NCI-H2081 treated with DMSO at 0.1 percent for 48 hours (cell line): ENCODE measurements at places on chromosomes 1 and 21.
A peak's percentile ranks its signal among the peaks of the same experiment; 100 is the strongest.

- DNase-seq: no peak
Observed at GRCh38 chr1:172753964-172754363, 95.1 kb downstream of the FASLG start.

DNA sequence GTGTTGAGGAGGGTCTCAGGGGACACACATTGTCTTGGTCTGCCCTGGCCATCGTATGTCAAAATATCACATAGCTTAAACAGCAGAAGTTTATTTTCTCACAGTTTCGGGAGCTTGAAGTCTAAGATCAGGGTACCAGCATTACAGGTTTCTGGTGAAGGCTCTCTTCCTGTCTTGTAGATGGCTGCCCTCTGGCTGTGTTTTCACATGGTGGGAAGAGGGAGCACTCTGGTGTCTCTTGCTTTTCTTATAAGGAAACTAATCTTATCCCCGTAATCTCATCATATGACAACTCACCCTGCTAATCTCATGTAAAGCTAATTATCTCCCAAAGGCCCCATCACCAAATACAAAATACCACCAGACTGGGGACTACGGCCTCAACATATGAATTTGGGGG is 246.9 kb upstream of the ST6GALNAC5 start:
- no peak for DNase-seq

- no peak for DNase-seq
Observed at GRCh38 chr1:100234432-100234831, 15.2 kb downstream of the DBT start.

DNA sequence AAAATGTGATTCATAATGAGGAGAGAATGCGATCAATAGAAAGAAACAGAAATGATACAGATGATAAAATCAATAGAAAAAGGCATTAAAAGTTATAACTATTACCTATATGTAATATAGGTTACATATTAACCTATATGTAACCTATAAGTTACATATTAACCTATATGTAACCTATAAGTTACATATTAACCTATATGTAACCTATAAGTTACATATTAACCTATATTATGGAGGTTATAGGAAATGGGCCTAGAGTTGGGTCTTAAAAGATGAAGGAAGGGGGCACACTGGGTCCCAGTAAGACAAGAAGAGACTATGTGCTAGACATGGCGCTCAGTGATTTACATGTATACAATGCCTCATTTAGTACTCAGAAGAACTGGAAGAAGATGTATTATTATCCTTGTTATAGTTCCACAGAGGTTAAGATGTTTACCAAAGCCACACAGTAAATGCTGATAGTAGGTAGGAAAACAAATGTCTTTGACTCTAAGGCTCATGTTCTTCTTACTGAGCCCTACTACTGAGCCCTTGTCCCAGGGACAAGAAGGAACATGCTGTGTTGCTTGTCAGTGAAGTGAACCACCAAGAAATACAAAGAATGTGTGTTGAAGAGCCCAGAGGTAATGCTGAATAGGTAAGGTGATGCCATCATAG is 444.6 kb upstream of the PLXNA2 start:
- no peak for DNase-seq

- no peak for DNase-seq
Observed at GRCh38 chr1:85568660-85569059, 11.9 kb upstream of the CCN1 start.

DNA sequence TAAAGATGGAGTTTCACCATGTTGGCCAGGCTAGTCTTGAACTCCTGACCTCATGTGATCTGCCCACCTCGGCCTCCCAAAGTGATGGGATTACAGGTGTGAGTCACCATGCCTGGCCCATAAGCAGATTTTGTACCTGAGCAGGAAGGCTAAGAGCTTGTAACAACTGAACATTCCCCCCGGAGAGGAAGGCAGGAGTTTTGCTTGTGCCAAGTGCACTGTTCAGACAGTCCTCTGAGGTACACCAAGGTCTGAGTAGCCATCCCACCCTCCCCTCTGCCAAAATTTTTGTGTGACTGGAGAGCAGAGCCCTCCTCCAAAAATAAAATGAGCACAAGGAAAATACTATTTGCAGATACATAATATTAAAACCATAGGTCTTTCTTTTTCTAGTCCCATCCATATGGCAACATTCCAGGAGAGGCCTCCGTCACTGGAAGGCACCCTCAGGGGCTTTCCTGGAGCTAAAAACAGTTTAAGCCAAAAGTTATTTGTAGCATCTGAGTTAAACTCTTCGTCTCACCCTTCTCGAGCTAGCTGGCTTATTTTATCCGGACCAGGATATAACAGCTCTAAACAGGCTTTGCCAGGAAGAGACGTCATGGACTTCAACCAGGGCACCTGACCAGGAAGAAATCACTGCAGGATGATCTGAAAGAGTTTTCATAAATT is 27.2 kb downstream of the CAPN2 start:
- no peak for DNase-seq

GRCh38 chr1:223216074-223216473 is 73.0 kb upstream of the TLR5 start:
- no peak for DNase-seq

DNA sequence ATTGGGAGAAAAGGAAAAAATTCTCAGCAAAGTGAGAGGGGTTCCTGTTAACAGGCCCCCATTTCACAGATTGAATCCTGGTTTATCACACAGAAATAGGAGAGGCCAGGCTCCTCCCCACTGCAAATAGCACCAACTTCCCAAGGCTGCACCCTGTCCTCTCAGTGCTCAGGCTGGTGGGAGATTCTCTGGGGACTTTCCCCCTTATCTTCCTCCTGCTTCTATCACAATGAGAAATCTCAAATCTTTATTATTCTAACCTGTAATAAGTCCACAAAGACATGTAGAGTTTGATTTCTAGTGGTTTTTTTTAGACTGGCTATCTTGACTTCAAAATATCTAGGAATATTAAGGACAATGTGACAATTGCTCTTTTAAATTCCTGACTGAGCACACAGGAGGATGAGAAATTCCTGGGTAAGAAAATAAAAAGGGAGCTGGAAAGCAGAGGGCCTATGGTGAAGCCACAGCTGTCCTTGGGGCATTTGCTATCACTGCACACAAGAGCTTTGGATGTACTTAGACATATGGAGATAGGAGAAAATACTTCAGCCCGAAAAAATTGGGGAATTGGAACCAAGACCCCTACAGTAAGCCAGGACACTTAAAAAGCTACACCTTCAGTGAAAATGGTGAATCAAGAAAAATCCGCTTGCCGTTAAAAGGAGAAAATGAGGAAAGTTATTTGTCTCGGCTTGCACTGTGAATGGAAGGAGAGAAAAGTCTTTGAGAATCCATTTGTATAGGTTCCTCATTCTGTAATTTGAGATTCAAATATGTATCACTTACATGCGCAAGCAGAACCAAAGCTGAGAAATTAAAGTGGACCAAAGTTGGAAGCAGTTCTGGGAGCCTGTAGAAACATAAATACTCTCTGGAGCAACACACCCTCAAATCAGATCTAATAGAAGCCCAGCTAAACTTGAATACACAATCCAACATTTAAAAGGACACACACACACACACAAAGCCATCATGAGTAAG is 65.9 kb upstream of the C1orf105 start:
- no peak for DNase-seq

- DNase-seq: no peak
Observed at GRCh38 chr1:210412240-210412639, 83.5 kb downstream of the HHAT start.

DNA sequence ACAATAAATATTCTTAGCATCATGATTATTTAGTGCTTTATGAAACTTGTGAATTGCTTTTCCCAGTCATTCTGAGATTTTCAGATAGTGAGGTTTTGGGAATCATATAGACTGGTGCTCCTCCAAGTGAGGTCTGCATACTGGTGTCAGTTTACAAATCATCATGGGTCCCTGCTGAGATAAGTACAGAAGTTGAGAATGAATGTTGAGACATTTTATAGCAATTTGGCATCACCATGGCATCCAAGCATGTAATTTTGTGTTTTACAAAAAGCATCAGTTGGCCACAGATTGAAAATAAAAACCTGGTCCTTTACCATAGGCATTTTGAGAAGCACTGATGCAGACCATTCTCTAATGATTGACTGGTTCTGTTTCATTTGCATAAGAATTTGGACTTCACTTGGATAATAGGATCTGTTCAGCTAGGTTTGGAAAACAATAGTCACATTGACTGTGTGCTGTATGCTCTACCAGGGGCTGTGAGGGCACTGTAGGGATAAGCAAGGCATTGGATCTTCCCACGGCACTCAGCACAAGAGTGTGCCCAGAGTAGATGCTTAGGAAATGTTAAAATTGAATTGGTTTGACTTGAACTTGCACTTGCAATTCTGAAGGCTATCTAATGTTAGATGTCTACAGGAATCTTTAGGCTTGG is 79.0 kb upstream of the JUN start:
- DNase-seq: no peak

DNA sequence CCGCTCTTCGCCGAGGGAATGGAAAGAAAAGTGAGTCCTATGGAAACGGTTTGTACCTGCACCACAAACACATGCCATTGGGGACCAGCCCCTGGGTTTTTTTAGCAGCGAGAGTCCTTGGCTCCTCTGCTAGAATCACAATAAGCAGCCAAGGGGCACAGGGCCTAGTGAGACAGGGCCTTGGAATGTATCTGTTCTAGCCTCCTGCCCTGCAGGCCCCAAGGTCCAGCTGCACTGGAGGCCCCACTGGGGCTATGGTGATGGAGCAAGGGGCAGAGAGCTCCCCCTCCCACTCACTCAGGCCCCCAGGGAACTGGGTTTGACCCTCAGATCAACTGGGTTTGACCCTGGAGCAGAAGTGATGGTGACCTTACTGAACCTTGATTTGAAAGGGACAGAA is 14.4 kb downstream of the SHISA4 start:
- no peak for DNase-seq

GRCh38 chr1:2313651-2314261 is 77.6 kb downstream of the MORN1 start:
- DNase-seq: no peak

DNA sequence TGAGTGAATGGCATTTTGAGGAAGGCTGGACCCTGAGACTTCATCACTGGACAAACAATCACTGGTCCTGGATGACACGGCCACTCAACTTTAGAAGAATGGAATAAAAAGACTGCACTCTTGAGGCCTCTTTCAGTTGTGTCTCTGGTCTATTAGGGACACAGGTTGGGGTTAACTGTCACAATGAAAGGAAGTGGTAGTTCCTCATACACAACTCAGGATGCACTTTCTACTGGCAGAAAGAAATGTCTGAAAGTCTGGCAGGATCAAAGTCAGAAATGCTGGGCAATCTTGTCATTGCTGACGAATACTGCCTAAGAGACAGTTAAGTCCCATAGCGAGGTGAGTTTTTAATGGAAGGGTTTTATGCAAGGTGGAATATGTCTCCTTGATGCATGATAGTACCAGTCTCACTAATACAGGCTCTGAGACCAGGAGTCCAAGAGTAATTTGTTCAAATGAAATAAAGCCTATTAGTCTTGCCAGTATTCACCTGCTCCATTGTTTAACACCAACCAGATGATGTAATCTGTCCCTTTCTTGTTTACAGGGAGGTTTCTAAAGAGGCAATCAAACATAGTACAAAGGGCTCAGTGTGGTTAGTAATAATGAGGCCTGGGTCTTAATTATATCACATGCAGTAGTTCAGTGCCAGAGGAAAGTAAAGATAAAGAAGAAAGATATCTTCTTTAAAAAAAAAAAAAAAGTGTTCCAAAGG is 11.2 kb upstream of the RRP15 start:
- peak; percentile 91 for DNase-seq

DNA sequence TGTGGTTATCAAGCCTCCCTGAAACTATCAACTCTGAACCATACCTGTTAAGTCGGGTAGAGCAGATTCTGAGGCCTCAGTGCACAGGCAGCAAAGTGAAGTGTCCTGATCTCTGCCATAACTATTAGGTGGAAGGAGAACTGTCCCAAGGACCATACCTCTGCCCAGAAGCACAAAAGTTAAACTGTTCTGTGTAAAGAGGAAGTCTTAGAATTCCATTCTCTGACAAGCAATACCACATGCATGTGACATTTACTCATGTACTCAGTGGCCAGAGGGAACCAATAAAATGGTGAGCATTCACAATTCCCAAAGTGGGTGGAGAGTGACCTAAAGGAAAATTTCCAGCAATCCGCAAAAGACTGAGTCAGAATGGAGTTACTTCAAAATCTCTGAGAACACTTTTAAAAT is 61.0 kb downstream of the TOR3A start:
- DNase-seq: no peak

DNA sequence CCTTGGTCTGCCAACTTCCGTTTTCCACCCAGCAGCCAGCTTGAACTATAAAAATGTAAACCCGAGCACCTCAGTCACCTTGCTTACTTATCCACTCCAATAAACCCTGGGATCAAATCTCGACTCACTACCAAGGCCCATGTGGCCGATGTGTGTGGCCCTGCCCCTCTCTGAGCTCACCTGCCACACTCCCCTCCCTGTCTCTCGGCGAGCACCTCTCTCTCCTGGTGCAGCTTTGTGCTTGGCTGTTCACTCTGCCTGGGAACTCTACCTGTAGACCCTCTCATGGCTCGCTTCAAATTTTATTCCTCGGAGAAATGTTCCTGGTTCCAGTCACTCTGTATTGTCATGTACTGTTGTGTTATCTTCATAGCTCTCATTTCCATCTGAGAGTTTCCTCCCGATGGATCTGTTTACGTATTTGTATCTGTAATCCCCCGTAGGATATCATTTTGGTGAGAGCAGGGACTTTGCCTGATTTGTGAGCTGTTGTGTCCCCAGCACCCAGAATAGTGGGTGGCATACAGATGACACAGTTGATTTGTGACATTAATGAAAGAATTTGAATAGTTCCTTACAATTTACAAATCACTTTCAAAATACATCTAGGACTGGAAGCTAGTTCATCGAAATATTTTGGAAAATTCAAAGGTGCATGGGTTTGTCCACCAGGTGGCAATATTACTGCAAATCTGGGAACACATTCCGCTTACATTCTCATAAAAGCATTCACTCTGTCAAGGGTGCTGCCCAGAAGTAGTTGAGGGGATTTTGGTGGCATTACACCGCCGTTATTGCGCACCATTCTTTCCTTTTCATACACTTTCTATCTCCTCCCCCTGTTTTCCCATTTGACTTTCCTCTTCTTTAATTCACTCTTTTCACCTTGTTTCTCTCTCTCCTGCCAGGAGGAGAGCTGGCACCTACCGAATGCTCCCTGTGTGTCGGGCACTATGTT is 95.3 kb downstream of the ABCA4 start:
- DNase-seq: no peak

GRCh38 chr1:94876362-94876761 is 50.5 kb downstream of the CNN3 start:
- DNase-seq: no peak

DNA sequence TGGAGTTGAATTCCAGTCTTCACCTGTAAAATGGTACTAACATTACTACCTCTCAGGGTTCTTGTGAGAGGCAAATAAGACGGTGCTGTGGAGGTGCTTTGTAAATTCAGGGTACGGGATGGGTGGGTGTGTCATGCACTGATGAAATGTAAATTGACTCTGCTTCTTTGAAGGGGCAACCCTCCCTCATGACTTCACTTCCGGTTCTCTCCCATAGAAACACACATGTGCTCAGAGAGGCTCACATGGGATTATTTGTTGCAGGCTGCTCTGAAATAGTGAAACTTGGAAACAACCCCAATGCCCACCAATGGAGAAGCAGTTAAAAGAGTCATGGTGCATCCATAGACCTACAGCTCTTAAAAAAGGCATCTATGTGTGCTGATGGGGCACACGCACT is 44.9 kb upstream of the SCMH1 start:
- no peak for DNase-seq
